ENCODE measurements at places on chromosomes 13 and 19.

DNA sequence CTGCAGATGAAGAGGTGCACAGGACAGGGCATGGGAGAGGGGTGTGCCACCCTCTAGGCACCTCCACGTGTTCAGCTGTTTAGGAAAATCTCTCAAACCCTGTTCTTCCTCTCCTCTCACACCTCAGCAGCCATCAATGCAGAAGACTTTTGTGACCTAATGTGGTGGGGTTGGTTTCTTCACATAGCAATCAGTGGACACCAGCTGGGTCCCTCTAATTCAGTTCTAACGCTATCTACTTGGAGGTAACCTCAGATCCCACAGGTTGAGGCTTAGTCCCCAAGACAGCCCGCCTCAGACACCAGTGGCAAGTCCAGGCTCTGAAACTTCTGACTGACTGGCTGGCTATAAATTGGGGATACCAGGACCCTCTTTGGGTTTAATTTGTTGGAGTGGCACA lies 69.9 kb upstream of the ANKRD10 start:
- no peak for DNase-seq

DNA sequence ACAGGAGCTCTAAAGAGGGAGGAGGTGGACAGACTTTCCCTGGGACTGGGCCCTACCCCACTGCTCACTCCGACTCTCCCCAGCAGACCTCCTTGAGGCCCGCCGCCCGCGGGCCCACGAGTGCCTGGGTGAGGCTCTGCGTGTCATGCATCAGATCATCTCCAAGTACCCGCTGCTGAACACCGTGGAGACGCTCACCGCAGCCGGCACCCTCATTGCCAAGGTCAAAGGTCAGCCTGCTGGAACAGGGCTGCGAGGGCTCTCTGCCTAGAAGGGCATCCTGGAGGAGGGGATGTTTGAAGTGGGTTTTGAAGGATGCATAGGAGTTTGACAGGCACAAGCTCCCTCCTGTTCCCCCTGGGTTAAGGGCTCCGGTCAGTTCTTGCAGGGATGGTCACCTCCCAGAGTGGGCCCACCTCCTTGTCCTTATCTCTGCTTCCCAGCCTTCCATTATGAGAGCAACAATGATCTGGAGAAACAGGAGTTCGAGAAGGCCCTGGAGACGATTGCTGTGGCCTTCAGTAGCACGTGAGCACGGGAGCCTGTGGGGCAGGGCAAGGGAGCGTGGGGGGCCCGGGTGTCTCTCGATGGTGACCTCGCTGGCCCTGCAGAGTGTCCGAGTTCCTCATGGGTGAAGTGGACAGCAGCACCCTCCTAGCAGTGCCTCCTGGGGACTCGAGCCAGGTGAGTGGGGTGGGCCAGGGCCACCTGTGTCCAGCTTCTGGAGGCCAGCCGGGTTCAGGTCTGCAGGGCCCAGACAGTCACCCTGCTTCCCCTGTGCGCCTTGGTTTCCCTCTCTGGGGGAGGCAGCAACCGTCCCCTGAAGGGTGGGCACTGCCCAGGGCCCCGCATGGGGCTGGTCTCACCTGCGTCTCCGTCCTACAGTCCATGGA lies 6.3 kb downstream of the ARHGAP45 start:
- no peak for DNase-seq

GRCh38 chr13:78036841-78037240 lies 118.2 kb upstream of the EDNRB start:
- DNase-seq, result no peak

DNA sequence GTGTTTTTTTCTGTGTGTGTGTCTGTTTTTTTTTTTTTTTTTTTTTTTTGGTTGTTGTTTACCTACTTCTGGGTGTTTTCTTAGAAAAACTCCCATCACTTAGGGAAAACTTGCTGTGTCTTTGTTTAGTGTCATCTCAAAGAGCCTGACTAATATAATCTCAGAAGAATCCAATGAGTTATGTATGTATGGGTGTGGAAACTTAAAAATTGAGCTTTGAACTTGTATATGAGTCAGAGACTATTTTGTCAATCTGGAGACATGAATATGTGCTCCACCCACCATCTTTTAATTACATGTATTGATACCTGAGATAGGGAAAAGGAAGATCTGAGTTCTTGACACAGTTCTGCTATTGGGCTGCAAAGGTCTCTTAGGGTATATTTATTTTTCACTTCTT lies 140.7 kb upstream of the SPRY2 start:
- DNase-seq, result no peak

- DNase-seq, result no peak
These were observed 120.0 kb downstream of the CCNA1 start for GRCh38 chr13:36552334-36552733.

DNA sequence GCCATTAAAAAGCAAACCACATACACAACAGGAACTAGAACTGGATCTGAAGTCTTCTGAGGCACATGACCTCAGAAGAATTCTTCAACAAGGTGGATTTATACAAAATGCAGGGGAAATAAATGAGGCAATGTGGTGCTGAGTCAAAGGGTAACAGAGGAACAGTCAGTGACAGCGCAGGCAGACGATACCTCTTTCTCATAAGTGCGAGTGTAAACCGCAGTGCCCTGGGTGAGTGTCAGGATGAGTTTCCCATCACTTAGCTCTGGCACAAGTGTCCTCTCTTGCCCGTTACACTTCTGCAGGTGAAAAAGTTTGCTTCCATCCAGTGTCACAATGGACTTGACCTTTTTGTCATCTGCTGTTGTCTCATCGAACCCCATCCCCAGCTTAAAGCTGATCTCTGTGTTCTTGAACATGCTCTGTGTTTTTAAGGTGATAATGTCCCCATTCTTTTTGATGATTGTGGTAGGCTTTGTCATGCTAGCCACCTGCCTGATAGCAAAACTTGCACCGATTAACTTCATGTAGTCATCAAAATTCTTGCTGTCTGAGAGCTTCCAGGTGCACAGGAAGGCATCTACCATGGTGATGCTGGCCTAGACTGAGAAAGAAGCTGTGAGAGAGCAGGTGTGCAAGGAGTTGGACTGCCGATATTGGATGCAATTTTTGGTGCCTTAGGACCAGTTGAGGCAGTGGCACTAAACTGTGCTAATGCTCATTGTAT lies 97.3 kb downstream of the AKAP11 start:
- DNase-seq, result no peak

- DNase-seq, result no peak
These were observed 64.7 kb upstream of the STARD13 start for GRCh38 chr13:33349986-33350826.

DNA sequence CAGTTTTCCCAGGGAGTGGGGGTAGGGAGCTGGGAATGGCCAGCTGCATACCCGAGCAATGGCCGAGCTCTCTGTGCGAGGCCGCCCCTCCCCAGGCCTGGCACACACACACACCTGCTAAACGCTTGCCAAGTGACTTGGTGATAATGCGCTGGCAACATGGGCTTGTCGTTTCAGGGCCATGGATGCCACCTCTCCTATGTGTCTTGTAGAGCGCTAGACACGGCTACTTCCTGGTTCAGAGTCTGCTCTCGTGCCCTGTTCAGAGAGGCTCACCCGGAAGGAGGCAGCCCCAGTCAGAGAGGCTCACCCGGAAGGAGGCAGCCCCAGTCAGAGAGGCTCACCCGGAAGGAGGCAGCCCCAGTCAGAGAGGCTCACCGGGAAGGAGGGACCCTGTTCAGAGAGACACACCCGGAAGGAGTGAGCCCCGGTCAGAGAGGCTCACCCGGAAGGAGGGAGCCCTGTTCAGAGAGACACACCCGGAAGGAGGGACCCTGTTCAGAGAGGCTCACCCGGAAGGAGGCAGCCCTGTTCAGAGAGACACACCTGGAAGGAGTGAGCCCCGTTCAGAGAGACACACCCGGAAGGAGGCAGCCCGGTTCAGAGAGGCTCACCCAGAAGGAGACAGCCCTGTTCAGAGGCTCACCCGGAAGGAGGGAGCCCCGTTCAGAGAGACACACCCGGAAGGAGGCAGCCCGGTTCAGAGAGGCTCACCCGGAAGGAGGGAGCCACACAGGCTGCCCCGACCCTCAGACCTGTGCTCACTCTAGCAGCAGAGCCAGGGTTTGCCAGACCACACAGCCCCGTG lies 4.2 kb downstream of the ADPRHL1 start:
- no peak for DNase-seq

GRCh38 chr13:73065665-73066340 lies 7.0 kb downstream of the KLF5 start:
- DNase-seq, result no peak

DNA sequence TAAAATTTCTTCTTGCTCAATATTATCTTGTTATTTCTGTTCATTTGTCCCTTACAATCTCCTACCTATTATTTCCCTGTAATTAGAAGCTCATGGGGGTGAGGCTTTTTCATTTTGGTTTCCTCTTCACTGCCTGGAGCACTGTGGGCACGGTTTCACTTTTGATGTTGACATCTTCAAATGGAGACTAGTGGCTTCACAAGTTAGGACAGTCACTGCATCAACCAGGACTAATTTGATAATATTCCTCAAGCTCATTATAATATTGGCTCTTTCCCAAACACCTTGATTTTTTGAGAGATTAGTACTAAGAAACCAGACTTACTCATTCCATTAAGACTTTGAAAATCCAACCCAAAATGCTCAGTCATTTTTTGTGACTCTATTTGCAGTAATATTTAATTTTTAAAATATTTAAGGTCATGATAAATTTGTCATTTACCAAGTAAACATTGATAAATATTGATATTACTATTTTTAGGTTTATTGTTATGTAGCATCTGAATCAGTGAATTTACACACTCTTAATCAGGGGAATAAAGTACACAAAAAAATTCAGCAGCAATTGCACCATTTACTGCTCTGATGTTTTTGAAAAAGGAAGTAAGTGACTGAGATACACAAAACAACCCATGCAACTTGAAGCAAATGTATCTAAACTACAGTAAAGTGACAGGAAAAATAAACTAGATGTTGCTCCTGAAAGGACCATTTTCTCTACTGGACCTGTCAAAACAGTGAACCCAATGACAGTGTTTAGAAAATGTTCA lies 28.8 kb upstream of the RCBTB2 start:
- no peak for DNase-seq

GRCh38 chr19:15672580-15673175 lies at the start of gene CYP4F12:
Gene CYP4F12, plus strand, starts transcription at chr19:15673087. Its CDS starts 443 bp downstream, at chr19:15673530.
- DNase-seq, result no peak

GRCh38 chr19:33750587-33751435 lies 45.9 kb upstream of the KCTD15 start:
- DNase-seq, result no peak

- DNase-seq, result no peak
These were observed 53.0 kb upstream of the ATP12A start for GRCh38 chr13:24627090-24627714.

GRCh38 chr19:42281146-42281826 lies 12.2 kb downstream of the CIC start:
- no peak for DNase-seq

DNA sequence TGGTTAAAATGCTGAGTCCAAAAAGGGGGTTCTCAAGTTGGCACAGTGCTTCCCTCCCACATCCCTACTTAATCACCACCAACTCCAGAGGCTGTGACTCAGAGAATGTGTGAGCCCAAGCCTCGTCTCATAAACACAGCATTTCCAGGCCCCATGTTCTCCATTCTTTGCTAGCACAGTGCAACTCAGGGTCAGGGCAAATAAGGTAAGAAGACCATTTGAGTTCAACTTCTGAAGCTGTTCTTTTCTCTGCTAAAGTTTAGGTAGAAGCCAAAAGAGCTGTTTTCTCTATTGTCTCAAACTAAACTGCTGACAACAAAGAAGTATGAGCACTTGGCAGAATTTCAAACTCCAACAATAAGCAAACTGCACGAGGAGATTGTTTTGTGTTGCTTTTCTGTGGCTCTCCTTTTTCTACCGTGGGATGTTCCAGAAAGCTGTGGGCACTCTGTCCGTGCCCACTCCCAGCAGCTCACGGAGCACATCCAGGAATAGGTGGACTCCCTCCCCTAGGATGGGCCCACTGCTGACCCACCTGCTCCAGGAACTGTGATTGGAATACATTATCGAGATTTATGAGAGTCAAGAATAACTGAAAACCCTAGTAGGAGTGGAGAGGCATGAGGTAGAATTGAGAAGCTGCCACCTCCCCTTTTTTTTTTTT lies 494.3 kb downstream of the COG6 start:
- no peak for DNase-seq

- DNase-seq, result no peak
These were observed 1.4 kb downstream of the NLRP2 start for GRCh38 chr19:54967611-54968010.

DNA sequence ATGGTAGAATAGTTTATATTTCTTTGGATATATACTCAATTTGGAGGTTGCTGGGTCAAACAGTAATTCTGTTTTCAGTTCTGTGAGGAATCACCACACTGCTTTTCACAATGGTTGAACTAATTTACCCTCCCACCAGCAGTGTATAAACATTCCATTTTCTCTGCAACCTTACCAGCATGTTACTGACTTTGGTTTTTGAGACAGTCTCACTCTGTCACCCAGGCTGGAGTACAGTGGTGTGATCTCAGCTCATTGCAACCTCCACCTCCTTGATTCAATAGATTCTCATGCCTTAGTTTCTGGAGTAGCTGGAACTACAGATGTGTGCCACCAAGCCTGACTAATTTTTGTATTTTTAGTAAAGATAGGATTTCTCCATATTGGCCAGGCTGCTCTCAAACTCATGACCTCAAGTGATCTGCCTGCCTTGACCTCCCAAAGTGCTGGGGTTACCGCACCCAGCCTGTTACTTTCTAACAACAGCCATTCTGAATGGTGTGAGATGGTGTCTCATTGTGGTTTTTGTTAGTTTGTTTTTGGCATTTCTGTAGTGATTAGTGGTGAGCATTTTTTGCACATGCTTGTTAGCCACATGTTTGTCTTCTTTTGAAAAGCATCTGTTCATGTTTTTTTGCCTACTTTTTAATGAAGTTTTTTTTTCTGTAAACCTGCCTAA lies 12.5 kb downstream of the ZNF714 start:
- DNase-seq, result no peak

DNA sequence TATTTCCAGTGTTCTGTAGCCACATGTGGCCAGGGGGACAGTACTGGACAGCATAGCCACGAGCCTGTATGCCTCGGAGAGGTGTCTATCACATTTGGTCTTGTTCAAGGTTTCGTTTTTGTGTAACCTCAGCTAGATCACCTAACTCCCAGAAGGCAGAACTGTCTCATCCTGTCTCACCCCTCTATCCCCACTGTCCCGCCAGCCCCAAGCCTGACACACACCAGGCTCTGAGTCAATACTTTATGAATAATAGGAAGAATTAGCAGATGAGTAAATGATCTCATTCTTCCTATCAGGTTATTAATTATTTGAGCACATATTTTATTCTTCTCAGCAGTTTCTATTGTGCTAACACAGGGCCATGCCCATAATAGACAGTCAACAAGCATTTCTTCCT lies 132.2 kb downstream of the NUFIP1 start:
- no peak for DNase-seq

GRCh38 chr19:19105365-19106055 lies 32.8 kb downstream of the TMEM161A start:
- DNase-seq, result no peak

DNA sequence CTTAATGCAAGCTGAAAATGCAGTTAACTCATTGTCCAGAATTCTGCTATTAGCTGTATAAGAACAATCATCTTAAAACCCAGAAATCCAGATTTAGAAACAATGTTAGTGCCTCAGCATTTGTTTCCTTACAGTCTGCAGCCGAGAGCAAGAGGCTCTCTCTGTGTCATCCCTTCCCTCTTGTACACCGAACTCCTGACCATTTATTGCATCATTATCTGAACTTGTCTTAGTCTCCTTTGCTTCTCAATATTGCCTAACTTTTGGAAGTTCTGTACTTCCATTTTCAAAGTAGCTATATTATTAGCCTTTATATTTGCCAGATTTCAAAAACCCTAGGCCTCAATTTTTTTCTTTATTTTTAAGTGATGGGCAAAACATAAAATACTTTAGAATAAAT lies 27.1 kb downstream of the RNASEH2B start:
- DNase-seq, result no peak
